Adipose tissue (tissue), 3 donors: ENCODE measurements at places on chromosomes 13 and 19. TPM values are rescaled to one million over a fixed set of nuclear protein-coding genes. Genes with fewer than 3 reads are reported as not detected.

ZNF813 gene
- polyA plus RNA-seq = 0.74 TPM

PSG2 gene
- not detected for polyA plus RNA-seq

KMT5C gene
- polyA plus RNA-seq = 6.6 TPM

S1PR5 gene
- polyA plus RNA-seq = 0.12 TPM

PRR20C gene
- not detected for polyA plus RNA-seq

ZNF723 gene
- polyA plus RNA-seq = not detected

ZNF729 gene
- polyA plus RNA-seq = not detected

COL5A3 gene
- polyA plus RNA-seq = 62.2 TPM

ZNF628 gene
- 5.6 TPM for polyA plus RNA-seq

ZNF730 gene
- not detected for polyA plus RNA-seq

CYP2F1 gene
- not detected for polyA plus RNA-seq

NLRP4 gene
- not detected for polyA plus RNA-seq

FAM187B gene
- polyA plus RNA-seq = not detected

ZNF653 gene
- polyA plus RNA-seq = 6.5 TPM

DMKN gene
- 15.3 TPM for polyA plus RNA-seq
